ENCODE measurements at places on chromosomes 4 and X. TPM values are rescaled to one million over a fixed set of nuclear protein-coding genes. Genes with fewer than 3 reads are reported as not detected.

Gene MTNR1A
- total RNA-seq: 2.6 TPM

Gene AREG
- total RNA-seq: 2.2 TPM

Gene FGB
- total RNA-seq: 63.3 TPM

Gene ANKRD50
- 27.0 TPM for total RNA-seq

Gene SLC25A6
- total RNA-seq: 387 TPM

Gene KLHL13
- 6.3 TPM for total RNA-seq

DNA sequence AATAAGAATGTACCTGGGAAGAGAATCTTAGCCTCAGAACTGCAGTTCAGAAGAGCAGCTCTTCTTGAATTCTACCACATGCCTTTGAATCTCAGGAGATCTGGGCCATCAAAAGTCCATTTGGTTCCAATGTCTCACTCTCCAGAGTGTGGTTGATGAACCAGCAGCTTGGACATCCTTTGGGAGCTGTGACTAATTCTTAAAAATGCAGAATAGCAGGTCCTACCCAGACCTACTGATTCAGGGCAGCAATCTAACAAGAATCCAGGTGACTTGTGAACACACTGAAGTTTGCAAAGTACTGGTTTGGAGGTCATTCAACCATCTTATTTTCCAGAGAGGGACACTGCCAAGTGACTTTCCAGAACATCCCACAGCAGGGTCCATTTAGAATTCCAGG lies 244.7 kb downstream of the PACRGL start:
- DNase-seq: no peak

- no peak for DNase-seq
Measured at GRCh38 chr4:149518471-149518870, 297.2 kb downstream of the IQCM start.

DNA sequence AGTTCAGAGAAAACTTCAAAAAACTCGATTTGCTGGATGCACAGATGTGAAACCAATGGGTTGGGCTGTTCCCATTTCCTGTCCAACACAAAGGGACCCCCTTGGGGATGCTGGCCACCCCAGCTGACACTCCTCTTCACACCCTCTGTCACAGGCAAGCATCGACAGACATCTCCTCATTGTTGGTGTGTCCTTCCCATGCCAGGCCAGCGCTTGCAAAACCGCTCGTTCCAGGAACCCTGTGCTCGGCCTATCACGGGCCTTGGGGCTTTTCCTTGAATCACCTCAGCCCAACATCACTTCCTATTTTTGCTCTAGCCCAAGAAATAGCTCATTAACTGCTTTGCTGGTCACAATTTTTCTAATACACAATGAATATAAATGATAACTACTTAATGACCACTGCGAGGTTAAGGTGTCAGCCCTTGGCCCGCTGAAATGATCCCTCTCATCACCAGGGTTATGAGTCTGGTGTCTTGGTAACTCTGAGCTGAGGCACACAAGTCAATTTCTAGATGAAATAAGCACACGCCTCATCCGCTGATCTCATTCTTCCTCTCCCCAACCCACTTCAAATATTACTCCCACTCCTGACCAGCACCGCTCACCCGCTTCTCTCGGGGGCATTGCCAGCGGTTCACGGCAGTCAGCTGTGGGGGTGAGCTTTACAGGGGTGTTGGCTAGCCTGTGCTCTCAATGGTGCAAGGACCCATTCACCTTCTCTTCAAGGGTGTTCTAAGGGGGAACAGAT lies 32.3 kb downstream of the BCOR start:
- DNase-seq: no peak

- no peak for DNase-seq
Measured at GRCh38 chrX:48488034-48488433, 12.0 kb downstream of the FTSJ1 start.

- DNase-seq: no peak
Measured at GRCh38 chr4:3476341-3476747, 13.2 kb downstream of the DOK7 start.

DNA sequence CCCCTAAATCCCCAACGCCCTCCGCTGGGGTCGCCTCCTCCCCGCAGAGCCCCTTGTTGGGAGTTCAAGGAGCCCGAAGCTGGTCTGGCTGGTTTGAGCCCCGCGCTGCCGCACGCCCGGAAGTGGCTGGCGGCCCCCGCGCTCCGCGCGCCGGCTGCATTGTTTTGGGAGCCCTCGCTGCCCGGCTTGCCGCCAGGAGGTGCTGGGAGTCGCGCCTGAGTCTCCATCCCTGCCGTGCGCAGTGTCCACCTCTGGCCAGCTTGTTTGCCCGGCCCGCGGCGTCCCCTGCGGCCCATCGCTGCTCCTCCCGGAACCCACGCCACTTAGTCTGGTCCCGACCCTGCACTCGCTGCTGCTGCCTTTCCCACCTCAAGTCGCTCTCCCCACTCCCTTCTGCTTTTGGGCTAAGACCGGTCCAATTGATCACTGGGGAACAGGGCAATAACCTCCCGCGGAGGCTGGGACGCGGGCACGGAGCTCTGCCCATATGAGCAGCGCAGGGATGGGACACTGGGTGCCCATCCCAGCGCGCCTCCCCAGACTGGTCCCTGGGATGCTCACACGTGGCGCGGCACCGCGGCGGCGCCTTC lies 2.2 kb upstream of the SFRP2 start:
- DNase-seq: peak; percentile 58

DNA sequence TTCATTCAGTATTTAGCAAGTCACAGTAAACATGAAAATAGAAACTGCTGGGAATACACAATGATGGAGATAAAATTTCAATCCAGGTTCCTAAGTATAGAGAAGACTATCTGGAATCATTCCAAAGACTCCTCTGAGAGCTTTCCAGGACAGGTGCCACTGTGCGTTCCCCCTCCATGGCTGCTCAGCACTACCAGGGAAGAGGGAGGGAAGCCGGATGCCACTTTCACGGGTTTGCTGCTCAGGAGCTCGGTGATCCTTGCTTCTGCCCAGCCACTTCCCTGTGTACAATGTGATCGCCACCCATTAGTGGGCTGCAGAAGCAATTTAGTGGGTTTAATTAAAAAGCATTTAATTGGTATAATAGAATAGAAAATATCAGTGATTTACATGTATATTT lies 94.5 kb downstream of the FNIP2 start:
- DNase-seq: no peak

DNA sequence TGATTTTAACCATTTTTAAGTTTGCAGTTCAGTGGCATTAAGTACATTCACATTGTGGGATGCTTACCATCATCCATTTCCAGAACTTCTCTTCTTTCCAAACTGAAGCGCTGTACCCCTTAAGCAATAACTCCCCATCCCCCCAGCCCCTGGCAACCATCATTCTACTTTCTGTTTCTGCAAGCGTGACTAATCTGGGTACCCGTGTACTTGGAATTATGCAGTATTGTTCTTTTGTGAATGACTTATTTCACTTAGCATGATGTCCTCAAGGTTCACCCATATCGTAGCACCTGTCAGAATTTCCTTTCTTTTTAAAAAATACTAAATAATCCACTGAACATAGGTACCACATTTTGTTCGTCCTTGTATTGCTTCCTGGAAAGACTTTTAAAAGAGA lies 32.9 kb downstream of the USP9X start:
- DNase-seq: no peak

DNA sequence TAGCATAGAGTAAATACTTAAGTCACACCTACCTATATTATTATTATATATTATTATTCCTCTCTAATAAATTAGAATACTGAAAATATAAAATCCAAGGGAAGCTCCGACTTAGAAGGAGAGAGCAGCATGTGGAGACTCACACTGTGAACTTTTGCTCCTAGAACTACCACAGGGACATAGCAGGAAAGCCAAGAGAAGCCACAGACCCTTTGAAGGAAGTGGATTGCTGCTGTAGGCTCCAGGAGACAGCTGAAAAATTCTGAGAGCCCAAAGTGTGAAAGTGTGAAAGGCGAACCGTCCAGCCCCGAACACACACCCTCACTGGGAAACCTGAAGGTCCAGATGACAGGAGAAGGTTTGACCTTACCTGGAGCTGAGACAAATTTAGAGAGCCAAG lies 177.0 kb downstream of the FAM13A start:
- DNase-seq: no peak

Data from progenitor cell of endocrine pancreas (in vitro differentiated cells).